ENCODE measurements at places on chromosomes 2 and 18. TPM values are rescaled to one million over a fixed set of nuclear protein-coding genes. Genes with fewer than 3 reads are reported as not detected.

RTP5 gene
- total RNA-seq: not detected

TTN gene
- total RNA-seq: 0.34 TPM

MRPL30 gene
- total RNA-seq: 40.2 TPM

RIT2 gene
- not detected for total RNA-seq

ALK gene
- total RNA-seq: 9.6 TPM

CYS1 gene
- not detected for total RNA-seq

POTEC gene
- total RNA-seq: not detected

LRRTM4 gene
- total RNA-seq: 18.6 TPM

ACVR1C gene
- total RNA-seq: 0.59 TPM

TLX2 gene
- 21.2 TPM for total RNA-seq

DNAH6 gene
- total RNA-seq: 0.86 TPM

MYO5B gene
- 2.7 TPM for total RNA-seq

GREB1 gene
- total RNA-seq: 134 TPM

TOGARAM2 gene
- not detected for total RNA-seq

NEDD4L gene
- 209 TPM for total RNA-seq

AQP4 gene
- not detected for total RNA-seq

SPATS2L gene
- total RNA-seq: 45.5 TPM

NOP58 gene
- 49.6 TPM for total RNA-seq

CROCC2 gene
- not detected for total RNA-seq

CDK5R2 gene
- 46.1 TPM for total RNA-seq

CAPN14 gene
- total RNA-seq: 0.25 TPM

GULP1 gene
- 17.7 TPM for total RNA-seq

PSMA8 gene
- total RNA-seq: not detected

SLC23A3 gene
- 1.1 TPM for total RNA-seq

SERPINB7 gene
- not detected for total RNA-seq

CD207 gene
- 0.51 TPM for total RNA-seq

PAX8 gene
- 1.4 TPM for total RNA-seq

CNGA3 gene
- 7.6 TPM for total RNA-seq

HOXD12 gene
- not detected for total RNA-seq

DLX1 gene
- total RNA-seq: 0.61 TPM

CPO gene
- total RNA-seq: not detected

CD302 gene
- not detected for total RNA-seq

C2orf42 gene
- total RNA-seq: 11.0 TPM

IL1RL1 gene
- total RNA-seq: not detected

GPR45 gene
- 0.44 TPM for total RNA-seq

RAPH1 gene
- 56.9 TPM for total RNA-seq

OSR1 gene
- total RNA-seq: 0.42 TPM

GAD1 gene
- total RNA-seq: 0.44 TPM

GRB14 gene
- 0.83 TPM for total RNA-seq

CRYBA2 gene
- total RNA-seq: 0.49 TPM

ATP8B1 gene
- 0.07 TPM for total RNA-seq

ELAC1 gene
- total RNA-seq: 9.2 TPM

TRIM43 gene
- 2.3 TPM for total RNA-seq

POTEJ gene
- not detected for total RNA-seq

C1QL2 gene
- total RNA-seq: not detected

SLC39A6 gene
- 113 TPM for total RNA-seq

ERMN gene
- total RNA-seq: not detected

POU3F3 gene
- total RNA-seq: 0.54 TPM

KCNK3 gene
- total RNA-seq: 21.7 TPM

ACMSD gene
- total RNA-seq: not detected

SOX11 gene
- 576 TPM for total RNA-seq

All from glutamatergic neuron (in vitro differentiated cells).